ENCODE measurements at places on chromosomes 1 and 21.

- DNase-seq = no peak
These were observed 6.2 kb downstream of the TNNT2 start for GRCh38 chr1:201371276-201371675.

- no peak for DNase-seq
These were observed 96.1 kb downstream of the IER5 start for GRCh38 chr1:181184621-181185020.

GRCh38 chr1:11925938-11926292 is 312 bp downstream of the KIAA2013 start:
- no peak for DNase-seq

DNA sequence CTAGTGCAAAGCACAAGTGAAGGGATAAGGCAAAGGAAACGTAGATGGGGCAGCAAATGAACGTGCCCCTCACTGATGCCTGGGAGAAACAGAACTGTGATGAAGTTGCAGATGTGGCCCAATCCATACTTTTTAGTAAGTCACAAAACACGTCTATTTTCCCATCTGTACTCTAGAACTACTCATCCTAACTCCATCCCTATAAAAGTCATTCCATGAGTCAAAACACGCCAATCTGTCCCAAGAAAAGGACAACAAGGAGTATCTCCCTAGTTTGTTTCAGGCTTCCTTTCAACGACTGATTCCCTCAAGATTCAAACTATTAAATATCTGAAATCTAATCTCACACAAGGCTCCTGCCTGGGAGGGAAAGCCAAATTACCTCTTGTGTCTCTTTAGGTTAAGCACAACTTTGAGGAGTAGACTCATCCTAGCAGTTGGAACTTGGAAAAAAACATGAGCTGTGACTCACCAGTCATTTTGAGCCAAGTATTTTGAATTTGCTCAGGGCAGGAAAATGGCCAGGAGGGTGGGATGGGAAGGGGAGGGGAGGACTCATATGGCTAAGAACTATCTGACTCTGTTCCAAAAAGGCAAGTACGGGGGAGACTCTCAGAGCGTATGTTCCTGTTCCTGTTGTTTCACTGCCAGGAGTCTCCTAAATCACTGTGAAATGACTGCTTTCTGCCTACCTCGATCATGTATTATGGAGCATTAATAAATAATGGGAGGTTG is 214.5 kb upstream of the CAMK1G start:
- DNase-seq = no peak

- peak; percentile 4 for DNase-seq
These were observed 99.1 kb upstream of the ACTRT2 start for GRCh38 chr1:2921970-2922686.

DNA sequence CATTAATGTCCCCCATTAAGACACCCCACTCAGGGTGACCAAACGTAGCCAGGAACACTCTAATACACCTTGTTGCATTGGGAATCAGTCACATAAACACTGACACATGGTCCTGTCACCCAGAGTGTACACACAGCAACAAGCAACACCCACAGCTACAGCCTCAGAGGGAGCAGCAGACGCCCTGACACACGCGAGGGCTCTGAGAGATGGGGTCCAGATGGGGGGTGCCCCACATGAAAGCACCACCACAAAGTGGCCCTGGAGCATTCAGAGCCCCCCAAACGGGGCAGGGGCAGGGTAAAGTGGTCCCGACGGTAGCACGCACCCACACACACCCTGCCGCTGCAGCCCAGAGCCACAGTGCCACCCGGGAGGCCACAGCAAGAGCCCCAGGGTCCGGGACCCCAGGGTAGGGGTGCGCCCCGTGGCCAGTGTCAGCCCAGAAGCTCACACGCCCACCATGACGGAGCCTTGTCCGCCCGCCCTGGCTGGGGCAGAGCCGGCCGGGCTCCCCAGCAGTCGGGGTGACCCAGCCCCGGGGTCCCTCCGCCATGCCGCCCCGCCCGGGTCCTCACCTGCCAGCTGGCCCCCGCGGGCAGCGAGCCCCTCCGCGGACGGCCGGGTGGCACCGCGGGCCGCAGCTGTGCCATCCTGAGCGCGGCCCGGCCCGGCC is 47.3 kb downstream of the RAP1GAP start:
- no peak for DNase-seq

DNA sequence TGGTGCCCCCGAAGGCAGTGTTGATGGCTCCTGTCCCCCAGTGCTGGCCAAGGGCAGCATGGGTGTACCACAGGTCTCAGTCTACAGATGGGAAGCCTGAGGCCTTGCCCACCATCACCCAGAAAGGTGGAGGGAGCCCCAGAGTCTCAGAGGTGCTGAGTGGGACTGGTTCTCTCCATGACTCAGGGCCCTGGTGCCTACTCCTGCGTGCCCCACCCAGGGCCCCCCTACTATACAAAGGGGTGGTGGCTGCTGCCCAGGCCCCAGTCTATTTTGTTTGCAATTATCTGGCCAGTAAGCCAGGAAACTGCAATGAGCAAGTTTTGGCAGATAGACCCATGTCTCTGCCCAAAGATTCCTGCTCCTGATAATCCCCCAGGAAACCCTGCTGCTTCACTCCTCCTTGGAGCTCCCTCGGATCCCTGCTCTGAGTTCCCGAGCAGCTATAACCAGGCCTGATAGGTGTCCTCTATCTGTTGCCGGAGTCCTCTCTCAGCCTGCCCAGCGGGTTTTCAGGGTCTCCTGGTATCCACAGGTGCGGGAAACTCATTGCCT is 41.7 kb downstream of the EDN2 start:
- no peak for DNase-seq

GRCh38 chr1:84280912-84281311 is 20.6 kb upstream of the SAMD13 start:
- no peak for DNase-seq

DNA sequence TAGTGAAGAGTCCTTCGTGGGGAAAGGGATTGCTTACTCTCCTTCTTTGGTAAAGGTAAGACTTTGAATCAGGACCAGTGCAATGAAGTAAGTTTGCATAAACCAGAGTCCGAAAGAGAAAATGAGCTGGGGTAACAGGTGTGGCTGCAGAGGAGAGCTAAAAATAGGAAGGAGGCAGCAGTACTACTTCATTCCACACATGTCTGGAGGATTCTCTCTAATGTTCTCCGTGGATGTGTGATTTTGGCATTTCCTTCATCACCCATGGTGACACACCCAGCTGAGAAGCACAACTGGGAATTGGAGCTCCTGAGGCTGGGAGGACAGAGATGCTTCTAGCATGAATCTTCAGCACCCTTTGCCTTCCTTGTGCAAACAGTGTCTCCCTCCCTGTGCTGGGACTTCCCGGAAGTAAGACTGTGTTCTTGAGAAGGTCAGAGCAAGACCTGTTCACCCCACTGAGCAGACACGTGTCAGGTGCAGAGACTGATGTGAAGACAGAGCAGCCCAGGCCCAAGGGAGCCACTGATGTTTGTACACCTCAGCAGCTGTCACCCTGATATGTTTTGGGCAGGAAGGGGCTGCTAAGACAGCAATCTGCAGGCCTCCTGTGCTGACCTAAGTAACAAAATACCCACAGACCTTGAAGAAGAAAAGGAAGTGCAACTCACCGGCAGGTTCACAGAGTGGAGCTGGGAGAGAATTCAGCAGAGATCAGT is 13.3 kb downstream of the FCRL1 start:
- DNase-seq = no peak

- peak; percentile 47 for DNase-seq
These were observed 132.9 kb upstream of the DPYD start for GRCh38 chr1:98053471-98054366.

DNA sequence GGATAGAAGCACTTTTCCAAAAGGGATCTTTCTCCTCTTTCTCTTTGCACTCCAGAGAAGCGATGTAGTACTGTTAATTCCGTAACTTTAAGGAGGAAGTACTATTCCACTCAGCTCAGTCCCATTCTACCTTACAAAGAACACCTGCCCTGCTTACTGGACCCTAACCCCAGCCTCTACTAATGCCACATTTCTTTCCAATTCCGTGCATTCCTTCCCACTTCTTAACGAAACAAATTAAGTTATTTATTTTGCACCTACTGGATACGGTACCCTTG is 511 bp downstream of the NDC1 start:
- no peak for DNase-seq

- DNase-seq = no peak
These were observed 168.6 kb upstream of the CAMK1G start for GRCh38 chr1:209414803-209415329.

DNA sequence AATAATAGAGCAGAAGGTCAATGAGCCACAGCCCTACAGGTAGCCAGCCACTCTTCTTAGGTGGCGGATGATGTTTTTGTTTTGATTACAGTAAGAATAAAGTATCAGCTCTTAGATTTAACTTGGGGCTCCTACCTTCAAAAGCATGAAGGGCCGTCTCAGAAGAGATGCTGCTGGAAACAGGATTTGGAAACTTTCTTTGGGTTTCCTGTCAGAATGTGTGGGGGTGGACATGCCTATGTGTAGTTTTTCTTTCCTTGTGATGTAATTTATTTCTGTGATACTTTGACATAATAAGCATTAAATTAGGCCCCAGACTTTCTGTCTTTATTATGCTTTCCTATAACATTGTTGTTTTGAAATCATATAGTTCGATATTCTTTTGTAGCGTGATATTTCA is 1.5 kb downstream of the RAP1A start:
- peak; percentile 43 for DNase-seq

DNA sequence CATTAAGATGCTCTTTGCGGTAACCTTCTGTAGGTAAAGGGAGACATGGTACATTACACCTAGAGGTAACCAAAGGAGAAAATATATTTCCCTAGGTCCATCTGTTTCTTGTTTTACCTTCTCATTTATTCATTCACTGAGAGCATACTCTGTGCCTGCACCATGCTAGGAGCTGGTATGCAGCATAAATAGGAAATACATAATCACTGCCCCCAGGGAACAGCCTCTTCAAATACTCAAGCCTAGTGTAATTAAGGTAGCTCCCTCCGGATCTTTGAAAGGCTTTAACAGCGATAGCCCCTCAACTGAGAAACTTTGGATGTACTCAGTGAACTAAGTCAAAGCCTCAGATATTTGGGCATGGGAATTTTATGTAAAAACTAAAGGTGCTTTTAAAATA is 123.6 kb downstream of the GABPA start:
- no peak for DNase-seq

DNA sequence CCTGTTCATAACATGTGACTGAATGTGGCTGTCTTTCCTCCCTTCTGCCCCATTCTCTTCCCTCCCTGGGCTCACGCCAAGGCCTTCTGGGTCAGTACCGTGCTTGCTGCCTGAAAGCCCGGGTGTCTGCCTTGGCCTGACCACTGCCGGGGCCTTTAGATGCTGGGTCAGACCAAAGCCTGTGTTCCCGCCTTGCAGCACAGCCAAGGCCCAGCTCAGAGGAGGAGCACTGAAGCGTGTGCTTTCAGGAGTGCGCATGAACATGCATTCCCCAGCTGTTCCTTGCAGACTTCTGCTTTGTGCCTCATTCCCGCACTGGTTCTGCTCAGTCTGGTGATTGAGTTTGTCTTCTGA is 27.0 kb upstream of the SARS1 start:
- no peak for DNase-seq

- DNase-seq = no peak
These were observed 38.4 kb downstream of the EEIG2 start for GRCh38 chr1:108598340-108598739.

- DNase-seq = no peak
These were observed 10.9 kb upstream of the RWDD3 start for GRCh38 chr1:95223110-95223509.

- DNase-seq = no peak
These were observed 2.6 kb downstream of the LEFTY1 start for GRCh38 chr1:225886159-225887029.

DNA sequence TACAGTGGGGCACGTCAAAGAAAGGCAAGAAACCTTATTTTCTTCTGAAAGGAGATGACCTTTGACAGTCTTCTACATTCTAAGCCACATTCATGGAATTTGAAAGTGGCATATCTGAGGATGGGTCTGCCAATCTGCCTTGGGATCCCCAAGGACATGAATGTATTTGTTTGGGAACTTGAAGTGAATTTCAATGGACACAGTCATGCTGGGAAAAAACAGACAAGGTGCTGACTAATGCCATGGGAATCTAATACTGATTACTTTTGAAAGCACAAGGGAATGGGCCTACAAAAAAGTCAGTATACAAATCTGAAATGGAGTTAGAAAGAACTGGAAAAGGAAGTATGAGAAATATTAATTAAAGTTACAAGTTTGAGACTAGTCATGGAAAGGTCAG is 128.8 kb downstream of the KCNJ6 start:
- DNase-seq = no peak

DNA sequence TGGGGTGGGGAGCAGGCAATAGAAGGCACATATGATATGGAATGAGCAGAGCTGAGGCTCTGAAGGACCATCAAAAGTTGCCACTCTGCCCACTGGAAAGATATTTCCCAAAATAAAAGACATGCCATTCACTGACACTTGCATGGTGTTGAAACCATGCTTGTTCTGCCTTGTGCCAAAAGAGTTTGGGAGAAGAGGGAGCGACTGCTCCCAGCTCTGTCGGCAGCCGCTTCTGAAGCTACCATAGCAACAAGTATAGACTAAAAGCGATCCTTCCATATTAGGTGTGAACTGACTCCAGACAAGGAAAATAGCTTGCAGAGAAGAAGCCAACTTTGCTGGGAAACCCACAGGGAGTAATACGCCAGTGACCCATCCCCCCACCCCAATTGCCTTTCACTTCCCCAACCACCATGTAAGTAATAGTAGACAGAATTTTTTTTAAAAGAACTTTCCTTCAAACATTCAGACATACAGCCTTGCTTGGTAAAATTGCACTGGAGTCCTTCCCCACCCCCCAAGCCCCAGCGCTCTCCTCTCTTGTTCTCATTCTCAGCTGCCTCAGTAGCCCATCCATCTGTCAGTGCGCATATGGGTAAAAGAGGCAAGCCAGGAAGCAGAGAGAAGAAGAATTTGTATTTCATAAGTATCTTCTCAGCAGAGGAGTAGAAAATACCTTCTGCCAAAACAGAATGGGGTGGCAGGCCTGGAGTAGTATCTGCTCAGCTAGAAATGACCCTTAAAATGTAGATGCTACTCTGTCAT is 263.7 kb downstream of the OMA1 start:
- no peak for DNase-seq

- DNase-seq = no peak
These were observed 84.6 kb downstream of the RAVER2 start for GRCh38 chr1:64829411-64830029.

DNA sequence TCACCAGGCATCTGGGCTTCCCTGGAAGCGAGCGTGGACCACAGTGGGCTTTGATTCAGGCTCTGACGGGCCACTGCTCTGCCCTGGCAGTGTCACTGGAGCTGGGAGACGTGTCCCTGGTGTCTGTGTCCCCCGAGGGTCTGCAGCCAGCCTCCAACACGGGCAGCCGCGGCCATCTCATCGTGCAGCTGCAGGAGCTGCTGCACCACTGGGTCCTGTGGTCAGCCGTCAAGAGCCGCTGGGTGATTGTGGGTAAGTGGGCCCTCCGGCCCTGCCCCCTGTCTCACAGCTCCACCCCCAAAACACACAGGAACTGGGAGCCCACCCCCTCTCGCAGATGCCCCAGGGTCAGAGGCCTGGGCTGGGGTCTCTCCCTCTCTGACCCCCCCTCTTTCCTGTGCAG is 40.7 kb downstream of the DISP3 start:
- DNase-seq = no peak

GRCh38 chr1:113963281-113963906 is 15.9 kb upstream of the OLFML3 start:
- no peak for DNase-seq
